AG09309 (cell line): ENCODE measurements at places on chromosomes 2 and 18.

GRCh38 chr2:74945788-74946331 lies 12.6 kb upstream of the POLE4 start:
- DNase-seq, result peak; percentile 56

GRCh38 chr2:173307293-173307692 lies 47.4 kb upstream of the CDCA7 start:
- DNase-seq, result no peak

DNA sequence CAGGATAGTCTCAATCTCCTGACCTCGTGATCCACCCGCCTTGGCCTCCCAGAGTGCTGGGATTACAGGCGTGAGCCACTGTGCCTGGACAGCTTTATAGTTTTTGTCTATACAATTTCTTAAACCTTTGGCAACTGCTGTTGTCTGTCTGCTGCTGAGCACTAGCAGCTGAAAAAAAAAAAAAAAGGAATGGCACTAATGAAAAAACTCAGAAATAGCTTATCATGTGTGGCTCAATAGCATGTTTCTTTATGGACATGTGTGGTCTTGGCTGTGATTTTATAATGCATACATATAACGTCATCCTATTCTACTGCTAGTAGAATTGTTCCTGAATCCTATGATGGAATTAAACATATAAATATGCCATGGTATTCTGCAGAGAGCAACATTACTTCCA lies 231.2 kb downstream of the TPGS2 start:
- DNase-seq, result no peak

DNA sequence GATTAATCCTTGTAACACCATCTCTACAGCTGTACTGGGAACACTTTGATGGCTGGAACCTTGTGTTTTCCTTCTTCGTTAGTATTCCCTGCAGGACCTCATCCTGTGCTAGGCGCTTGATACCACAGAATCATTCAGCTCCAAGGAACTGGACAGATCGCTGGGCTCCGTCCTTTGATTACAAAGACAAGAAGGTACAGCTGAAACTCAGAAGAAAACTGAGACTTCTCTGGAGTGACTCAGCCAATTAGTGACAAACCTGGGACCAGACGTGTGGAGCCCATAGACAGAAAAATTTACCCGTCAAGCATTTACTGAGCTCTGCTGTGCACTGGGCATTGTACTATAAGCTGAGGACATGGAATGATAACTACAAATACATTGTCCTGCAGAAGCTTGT lies 67.3 kb downstream of the NCKAP5 start:
- DNase-seq, result no peak

DNA sequence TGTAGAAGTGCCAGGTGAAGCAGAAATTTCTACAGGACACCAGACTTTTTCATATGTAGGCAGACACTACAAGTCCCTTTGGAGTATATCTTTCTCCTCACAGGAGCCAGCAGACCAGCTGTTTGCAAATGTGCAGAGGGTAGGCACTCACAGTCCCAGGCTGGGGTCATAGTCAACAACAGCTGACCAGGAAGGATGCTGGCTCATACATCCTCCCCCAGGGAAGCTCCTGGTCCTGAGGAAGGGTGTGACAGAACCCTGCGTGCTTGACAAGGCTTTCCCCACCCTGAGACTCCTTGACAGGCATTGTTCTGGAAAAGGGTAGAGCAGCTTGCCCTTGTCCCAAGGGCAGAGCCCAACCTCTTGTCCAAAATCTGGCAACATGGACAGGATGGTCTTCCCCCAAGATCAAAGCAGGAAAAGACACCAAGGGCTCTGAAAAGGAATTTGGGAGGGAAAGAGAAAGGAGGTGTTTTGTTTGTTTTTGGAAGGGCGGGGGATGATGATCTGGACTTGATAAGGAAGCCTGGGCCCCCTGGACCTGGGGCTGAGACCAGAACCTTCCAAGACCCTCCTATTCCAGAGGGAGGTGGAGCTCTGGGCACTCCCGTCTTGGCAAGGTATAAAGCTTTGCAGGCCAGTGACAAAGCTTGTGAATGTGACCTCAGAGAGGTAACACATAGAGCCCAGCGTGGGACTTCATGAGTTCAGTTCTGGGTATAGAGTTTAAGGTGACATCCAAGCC lies 87.1 kb downstream of the GFPT1 start:
- no peak for DNase-seq

DNA sequence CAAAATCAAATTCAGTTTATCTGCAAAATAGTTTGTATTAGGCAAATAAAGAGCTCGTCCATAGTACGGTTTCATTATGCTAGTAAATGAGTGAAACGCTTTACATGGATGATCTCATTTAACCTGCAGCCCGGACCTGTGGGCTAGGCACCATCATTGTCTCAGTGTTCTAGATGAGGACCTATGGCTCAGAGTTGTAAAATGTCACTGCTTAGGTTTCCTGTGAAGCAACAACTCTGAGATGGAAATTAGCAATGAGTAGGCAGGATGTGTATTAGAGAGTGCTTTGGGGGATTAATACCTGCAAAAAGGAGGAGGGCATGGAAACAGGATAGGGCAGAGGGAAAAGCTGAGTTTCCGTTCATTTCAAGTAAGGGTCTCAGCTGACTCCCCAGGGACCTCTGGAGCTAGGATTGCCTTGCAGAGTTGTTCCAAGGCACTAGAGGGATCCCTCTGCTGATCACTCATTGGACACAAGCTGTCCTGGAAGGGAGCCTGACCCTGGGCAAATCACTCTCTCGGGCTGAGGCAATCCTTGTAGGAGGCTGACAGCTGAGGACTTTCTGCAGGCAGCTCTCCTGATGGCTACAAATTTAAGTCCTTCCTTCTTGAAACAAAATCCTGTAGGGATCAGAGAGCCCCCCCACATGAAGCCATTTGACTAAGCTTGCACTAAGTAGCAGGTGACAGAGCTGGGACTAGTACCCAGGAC lies 58.8 kb upstream of the SIX2 start:
- peak; percentile 13 for DNase-seq

DNA sequence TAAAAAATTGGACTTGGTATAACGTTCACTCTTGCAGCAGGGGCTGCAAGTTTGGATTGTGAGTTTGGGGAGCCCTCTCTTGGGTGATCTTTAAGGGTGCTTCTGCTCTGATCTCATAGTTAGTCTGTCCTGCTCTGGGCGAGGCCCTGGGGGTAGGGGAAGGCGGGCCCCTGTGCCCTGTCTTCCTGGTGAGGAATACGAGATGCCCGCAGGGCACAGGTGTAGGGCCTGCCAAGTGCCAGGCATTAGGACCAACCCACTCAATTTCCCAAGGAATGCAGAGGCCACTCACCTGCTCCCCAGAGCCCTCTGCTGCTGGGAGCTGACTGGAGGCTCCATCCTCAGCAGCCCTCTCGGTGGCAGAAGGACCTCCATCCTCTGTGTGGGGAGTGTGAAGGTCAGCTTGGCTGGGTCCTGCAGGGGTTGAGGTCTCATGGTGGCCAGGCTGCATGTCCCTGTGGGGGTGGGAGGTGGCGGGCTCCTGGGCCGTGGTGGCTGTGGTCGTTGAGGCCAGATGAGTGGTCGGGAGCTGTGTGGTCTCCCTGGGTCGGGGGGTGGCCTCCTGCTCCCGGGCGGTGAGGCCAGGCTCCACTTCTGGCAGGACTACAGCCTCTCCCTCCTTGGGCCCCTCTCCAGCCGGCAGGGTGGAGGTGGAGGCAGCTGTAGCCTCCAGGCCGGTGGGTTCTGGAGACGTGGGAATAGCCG lies 21.3 kb downstream of the SDC1 start:
- no peak for DNase-seq

GRCh38 chr18:31633392-31634330 lies 42.0 kb downstream of the TTR start:
- no peak for DNase-seq

- no peak for DNase-seq
Observed at GRCh38 chr2:40360652-40361051, 91.2 kb downstream of the SLC8A1 start.

DNA sequence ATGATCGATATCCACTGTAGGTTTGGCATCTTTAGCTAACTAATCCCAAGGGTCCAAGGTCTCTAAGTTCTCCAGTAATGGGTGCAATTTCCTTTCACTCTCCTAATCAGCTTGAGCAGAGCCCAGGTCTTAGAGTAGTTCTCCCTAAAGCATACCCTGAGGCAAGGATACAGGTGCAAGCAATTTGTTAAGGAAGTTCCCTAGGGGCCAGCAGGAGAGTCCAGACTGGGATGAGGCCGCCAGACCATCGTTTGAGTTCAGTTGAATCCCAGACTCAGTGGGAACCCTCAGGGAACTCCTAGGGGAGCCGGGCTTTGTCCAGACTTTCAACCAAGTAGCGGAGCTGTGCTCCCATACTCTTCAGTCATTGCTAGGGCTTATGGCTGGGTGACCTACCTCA lies 835.4 kb upstream of the CDH2 start:
- DNase-seq, result no peak

DNA sequence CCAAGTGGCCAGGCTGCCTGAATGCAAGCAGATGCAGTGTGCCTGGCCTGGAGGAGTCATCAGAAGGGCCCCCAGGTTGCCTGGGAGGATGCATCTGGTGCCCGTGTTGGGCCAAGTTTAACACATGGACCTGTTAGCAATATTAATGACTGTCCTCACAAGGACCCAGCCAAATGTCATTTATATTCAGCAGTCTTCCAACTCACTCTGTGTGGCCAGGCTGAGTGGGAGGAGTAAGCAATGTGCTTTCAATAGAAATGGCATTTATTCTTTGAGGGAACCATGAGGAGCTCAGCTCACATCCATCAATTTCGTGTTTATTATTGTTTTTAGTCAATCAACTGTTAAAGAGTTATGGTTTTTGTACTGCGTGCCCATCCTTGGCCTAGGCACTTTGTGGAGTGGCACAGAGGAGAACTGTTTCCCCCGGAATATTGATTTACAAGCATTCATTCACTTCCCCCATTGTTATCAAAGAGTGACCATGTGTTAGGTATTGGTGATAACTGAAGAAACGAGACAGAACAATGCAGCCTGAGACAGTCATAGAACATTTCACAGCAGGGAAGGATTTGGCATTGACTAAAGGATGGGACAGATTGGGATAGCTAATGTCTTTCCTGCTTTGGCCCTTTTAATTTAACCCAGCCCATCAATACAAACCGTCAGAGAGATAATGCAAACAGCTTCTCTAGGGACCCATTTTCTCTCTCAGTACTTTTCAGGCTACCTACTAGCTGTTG lies 725.2 kb downstream of the TSN start:
- no peak for DNase-seq

- DNase-seq, result peak; percentile 11
Observed at GRCh38 chr2:171319164-171319810, 114.5 kb downstream of the METTL8 start.

DNA sequence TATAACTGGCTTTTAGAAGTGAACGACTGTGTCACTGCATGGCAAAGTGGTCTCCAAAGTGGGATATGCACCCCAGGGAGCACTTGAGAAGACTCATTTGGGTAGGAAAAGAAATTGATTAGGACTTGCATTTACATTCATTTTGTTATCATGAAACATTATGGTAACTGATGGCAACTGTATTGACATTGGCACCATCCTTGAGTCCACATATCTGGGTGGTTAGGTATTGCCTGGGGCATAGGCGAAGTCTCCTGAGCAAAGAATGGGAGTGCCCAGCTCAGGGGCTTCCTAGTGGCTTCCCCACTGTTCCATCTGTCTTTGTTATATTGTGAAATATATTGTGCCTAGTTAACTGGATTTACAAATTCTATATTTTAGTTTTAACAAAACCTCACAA lies 29.2 kb downstream of the SPATS2L start:
- DNase-seq, result no peak

GRCh38 chr2:45869165-45869501 lies 217.7 kb downstream of the PRKCE start:
- no peak for DNase-seq

- no peak for DNase-seq
Observed at GRCh38 chr2:20620271-20620681, 30.6 kb downstream of the HS1BP3 start.

DNA sequence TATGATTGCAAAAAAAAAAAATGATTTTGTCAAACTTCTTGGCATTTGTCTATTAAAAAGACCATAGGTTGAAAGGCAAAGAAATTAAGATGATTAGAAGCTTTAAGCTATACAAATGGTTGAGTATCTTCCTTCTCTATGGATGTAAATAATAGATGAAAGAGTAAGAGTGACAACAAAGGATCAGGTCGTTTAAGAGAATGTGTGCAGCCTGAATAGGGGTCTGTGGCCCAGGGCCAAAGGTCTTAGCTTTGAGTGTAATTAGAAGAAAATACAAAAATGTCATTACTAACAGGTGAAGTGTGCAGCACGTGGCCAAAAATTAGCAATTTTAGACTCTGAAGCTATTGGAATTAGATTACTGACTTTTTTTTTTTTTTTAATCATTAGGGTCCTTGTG lies 122.4 kb downstream of the GREB1L start:
- no peak for DNase-seq

GRCh38 chr2:85481818-85482777 lies 56.9 kb upstream of the MAT2A start:
- DNase-seq, result no peak

GRCh38 chr2:181594322-181594721 lies 62.6 kb downstream of the CERKL start:
- DNase-seq, result no peak

DNA sequence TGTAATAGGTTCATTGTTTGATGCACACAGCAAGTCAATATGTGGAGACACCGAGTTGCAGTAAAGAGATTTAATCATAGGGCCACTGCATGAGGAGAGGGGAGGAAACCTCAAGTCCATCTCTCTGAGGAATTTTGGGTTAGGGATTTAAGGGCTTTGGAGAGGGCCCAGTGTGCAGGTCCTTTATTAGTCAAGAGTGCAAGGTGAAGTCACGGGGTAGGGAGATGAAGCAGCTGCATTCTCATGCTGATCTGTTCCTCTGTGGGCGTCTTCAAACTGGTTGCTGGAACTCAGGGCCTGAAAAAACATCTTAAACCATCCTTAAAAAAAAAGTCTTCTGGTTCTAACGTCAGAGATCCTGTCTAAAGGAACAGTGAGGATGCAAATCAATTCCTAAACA lies 131.6 kb downstream of the NXPH2 start:
- no peak for DNase-seq

DNA sequence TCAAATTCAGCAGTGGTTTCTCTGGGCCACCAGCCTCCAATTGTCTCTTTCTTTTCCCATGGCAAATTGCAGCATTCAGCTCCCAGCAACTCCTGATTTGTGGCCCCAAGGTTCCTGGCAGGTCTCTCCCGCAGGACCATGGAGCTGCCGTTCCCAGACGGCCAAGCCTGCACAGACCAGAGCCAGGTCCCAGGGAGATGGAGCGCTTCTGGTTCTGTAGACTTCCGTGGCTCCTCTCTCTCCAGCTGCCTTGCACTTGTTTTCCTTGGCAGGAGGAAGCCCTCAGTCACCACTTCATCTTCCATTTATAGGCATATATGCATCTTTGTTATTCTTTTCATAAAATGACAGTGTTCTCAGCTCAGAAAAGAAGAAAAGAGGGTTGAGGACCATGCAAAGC lies 21.7 kb downstream of the TNP1 start:
- no peak for DNase-seq
